Skin of body (tissue), 3 donors: ENCODE measurements at places on chromosomes 1 and 21. TPM values are rescaled to one million over a fixed set of nuclear protein-coding genes. Genes with fewer than 3 reads are reported as not detected.

- DNase-seq: no peak
Measured at GRCh38 chr1:204405988-204406387, 5.6 kb downstream of the PPP1R15B start.

DNA sequence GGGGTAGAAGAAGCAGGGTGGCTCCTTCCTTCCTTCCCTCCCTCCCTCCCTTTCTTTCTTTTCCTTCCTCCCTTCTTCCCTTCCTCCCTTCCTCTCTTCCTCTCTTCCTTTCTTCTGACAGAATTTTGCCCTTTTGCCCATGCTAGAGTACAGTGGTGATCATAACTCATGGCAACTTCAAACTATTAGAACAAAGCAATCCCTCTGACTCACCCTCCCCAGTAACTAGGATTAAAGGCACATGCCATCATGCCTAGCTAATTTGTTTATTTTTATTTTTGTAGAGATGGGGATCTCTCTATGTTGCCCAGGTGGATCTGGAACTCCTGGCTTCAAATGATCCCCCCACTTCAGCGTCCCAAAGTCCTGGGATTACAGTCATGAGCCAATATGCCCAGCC lies 10.0 kb upstream of the RPE65 start:
- DNase-seq: no peak

- no peak for DNase-seq
Measured at GRCh38 chr1:18693256-18694098, 62.8 kb downstream of the PAX7 start.

DNA sequence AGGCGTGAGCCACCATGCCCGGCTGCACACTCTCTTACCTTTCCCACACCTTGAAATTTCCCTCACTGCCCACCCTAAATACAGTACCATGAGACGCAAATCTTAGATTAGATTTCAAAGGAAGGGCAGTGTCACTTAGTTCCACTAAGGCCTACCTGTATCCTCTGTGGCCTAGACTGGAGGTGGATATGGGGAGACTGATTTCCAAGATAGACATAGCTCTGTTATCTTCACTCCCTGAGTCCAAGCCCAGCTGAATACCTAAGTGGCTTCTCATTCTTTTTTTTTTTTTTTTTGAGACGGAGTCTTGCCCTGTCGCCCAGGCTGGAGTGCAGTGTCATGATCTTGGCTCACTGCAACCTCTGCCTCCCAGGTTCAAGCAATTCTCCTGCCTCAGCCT lies 89.0 kb downstream of the SLC16A1 start:
- DNase-seq: no peak

- no peak for DNase-seq
Measured at GRCh38 chr1:59939393-59939792, 12.8 kb upstream of the CYP2J2 start.

DNA sequence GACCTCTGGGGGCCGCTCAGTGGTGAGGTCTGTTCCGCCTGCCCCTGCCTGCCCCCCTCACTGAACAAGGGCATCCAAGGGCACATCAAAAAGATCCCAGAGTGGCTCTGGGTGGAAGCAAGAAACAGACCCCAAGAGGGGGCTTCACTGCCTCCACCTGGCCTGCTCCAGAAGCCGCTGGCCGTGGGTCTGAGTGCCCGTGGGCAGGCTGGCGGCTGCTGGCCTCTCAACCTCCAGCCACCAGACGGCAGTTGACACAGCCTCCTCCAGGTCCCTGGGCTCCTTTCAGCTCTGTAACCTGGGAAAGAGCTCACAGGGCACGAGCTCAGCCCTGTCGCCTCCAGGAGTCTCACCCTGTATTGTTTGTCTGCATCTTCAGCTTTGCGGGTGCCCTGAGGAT lies 56.3 kb downstream of the SLX9 start:
- DNase-seq: no peak

DNA sequence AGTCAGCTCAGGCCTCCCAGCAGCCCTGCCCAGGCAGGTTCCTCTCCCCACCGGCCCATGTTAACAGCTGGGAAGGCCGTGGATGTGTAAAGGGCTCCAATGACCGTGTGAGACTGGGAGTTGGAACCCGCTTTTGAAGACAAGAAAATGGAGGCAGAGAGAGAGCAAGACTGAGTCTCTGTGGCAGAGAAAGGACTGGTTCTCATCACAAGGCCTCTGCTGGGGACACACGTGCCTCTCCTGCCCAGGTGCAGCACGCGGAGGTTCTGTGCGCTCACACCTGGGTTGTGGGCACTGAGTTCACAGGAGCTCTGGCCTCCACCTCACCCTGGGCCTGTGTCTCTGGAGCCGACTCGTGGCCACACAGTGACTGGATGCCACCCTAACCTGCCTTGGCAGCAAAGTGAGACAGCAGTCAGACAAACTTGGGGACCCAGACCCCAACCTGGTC lies 27.0 kb downstream of the RUNX3 start:
- no peak for DNase-seq

DNA sequence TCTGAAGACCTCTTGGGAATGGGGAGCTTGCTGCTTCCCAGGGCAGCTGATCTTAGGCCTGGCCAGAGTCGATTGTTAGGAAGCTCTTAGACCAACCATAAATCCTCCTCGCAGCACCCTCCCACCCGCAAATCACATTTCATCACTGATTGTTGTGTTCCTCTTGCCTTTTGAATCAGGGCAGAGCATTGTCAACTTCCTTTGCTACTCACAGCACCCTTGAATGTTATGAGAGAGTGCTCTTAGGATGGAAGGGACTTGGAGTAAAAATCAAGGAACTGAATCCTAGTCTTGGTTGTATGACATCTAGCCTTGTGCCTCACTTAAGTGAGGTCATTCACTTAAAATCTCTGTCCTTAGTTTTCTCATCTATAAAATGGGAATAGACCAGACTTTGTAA lies 3.0 kb downstream of the VASH2 start:
- DNase-seq: no peak

GRCh38 chr1:60998786-60999185 lies 83.6 kb upstream of the NFIA start:
- no peak for DNase-seq

GRCh38 chr1:37651803-37652202 lies 17.1 kb upstream of the RSPO1 start:
- DNase-seq: no peak

DNA sequence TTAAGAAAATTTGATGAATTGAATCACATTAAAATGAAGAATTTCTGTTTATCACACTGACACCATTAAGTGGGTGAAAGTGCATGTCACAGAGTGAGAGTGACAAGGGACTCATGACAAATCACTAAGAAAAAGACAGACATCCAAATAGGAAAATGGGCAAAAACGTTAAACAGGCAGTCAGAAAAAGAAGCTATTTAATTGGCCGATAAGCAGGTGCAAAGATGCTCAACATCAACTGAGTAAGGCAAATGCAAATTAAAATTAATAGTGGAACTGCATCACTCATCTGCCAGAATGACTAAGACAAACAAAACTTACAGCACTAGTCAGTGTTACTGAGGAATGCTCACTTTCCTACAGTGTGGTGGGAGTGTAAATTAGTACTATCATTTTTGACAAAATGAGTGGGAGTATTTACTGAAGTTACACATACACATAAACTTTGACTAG lies 39.2 kb upstream of the RUNX1 start:
- no peak for DNase-seq

DNA sequence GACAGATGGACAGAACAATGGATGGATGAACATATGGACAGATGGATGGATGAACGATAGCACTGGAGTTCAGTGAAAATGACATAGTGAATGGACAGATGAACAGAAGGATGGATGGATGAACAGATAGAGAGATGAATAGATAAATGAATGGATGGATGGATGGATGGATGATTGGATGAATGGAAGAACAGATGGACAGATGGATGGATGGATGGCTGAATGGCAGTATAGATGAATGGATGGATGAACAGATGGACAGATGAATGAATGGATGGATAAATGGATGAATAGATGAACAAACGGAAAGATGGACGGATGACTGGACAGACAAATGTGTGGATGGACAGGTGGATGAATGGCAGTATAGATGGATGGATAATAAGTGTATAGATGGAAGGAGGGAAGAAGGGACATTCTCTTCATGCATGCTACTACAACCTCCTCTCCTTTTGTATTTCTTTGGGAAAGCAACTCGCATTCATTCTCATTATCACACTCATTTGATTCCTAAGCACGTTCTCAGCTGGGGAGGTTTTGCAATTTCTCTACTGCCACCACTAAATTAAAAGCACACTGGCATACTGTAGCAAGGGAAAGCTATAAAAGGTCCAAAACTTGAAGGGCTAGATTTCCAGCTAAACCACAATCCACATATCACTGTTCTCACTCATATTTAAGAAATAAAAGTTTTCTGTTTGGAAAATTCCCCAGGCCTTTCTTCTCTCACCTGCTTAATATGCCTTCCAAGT lies 34.1 kb downstream of the SUSD4 start:
- DNase-seq: no peak

DNA sequence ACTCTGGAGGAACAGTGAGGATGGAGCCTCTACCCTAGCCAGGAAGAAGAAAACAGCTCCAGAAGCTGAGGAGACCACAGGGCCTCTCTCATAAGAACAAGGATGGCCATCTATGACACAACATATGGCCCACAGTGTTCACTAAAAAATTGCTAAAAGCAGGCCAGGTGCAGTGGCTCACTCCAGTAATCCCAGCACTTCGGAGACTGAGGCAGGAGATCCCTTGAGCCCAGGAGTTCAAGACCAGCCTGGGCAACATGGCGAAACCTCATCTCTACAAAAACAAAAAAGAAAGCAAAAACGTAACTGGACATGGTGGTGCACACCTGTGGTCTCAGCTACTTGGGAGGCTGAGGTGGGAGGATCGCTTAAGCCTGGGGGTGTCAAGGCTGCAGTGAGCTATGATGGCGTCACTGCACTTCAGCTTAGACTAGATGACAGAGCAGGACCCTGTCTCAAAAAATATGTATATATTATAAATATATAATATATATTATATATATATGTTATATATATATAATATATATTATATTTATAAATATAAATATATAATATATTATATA lies 103.1 kb downstream of the TOMM20 start:
- DNase-seq: no peak

DNA sequence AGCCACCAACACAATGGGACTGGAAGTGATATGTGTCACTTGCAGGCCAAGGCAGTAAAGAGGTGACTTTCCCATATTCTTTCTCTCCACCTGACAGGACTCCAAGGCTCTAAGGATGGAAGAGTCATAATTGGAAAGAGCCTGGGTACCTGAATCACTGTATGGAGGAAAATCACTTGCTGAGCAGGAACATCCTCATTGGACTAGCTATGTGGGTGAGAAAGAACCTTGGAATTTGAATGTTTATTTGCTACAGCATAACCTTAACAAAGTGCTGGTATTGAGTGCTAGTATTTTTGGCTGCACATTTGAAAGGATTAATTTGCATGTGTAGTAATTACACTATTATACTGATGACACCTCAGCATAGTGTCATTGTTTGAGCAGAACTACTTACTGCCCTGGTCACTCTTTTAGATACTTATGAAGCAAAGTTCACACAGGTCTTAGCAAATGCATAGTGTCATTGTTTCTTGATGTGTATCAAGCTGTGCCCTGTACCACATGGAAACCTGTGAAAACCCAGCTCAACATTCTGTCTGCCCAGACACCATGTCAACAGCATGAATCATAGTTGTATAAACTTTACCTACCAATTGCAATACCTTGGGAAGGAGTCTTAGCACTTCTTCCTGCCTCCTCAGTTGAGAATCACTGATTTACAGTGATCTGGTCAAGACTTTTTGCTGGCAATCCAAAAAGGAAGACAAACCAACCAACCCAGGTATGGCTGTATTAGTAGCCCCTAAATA lies 5.1 kb upstream of the S100A10 start:
- no peak for DNase-seq

- DNase-seq: no peak
Measured at GRCh38 chr1:9281071-9281827, 11.4 kb upstream of the SPSB1 start.

DNA sequence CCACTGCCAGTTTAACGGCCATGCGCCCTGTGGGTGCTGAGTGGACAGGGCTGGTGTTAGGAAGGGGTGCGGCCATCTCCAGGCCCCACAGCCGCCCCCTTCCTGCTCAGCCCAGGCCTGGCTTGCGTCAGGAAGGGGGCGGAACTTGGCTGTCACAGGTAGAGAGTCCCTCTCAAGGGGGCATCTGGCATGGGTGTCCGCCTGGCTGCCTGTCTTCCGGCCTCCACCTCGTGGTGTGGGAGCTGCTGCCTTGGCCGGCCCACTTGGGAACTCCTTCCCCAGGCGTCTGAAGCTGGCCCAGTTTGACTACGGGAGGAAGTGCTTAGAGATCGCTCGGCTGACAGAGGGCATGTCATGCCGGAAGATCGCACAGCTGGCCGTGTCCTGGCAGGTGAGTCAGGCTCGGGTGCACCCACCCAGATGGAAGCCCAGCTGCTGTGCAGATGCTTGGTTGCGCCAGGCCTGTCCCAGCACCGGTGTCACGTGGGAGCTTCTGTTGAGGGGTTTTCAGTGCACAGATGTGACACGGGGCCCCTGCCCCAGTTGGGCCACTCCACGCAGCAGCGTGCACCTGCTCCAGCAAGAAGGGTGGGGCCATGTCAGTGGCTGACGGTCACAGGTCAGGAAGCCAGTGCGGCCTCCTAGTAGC lies 9.1 kb upstream of the ATAD3B start:
- no peak for DNase-seq

DNA sequence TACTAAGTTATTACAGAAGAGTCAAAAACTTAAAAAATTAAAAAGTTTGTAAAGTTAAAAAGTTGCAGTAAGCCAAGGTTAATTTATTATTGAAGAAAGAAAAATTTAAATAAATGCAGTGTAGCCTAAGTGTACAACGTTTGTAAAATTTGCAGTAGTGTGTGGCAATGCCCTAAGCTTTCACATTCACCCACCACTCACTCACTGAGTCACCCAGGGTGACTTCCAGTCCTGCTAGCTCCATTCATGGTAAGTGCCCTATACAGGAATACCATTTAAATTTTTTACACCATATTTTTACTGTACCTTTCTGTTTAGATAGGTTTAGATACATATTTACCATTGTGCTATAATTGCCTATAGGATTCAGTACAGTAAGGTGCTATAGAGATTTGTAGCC lies 88.6 kb downstream of the CTH start:
- DNase-seq: no peak

The KNCN gene
- total RNA-seq: not detected

The PTPN7 gene
- 1.4 TPM for total RNA-seq

The SNAPIN gene
- 33.2 TPM for total RNA-seq
